ENCODE measurements at places on chromosomes 7 and 10. TPM values are rescaled to one million over a fixed set of nuclear protein-coding genes. Genes with fewer than 3 reads are reported as not detected.

- no peak for DNase-seq
Observed at GRCh38 chr10:103980288-103980906, 13.5 kb downstream of the SLK start.

GRCh38 chr10:49398000-49398861 lies 2.3 kb upstream of the DRGX start:
- DNase-seq, result peak; percentile 61

DNA sequence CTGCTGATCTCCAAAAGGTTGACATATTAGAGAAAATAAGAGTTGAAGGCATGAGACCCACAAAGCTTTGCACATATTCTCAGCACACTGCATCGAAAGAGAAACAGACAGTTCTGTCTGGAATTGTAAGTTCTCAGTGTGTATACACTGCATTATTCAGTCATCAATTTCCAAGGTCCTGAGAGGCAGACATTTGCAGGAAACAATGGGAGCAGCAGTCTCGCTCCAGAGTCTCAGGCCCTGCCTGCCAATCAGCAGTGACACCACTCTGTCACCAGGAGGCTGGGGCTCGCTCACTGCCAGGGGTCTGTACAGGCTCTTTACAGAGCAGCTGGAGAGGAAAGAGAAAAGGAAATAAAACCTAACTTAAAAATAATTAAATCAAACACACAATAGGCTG lies 36.3 kb downstream of the JAZF1 start:
- peak; percentile 52 for DNase-seq

- no peak for DNase-seq
Observed at GRCh38 chr7:12655161-12655560, 32.3 kb upstream of the ARL4A start.

- DNase-seq, result no peak
Observed at GRCh38 chr10:59711871-59712494, 2.3 kb upstream of the SLC16A9 start.

- no peak for DNase-seq
Observed at GRCh38 chr7:137933270-137934017, 68.4 kb downstream of the CREB3L2 start.

DNA sequence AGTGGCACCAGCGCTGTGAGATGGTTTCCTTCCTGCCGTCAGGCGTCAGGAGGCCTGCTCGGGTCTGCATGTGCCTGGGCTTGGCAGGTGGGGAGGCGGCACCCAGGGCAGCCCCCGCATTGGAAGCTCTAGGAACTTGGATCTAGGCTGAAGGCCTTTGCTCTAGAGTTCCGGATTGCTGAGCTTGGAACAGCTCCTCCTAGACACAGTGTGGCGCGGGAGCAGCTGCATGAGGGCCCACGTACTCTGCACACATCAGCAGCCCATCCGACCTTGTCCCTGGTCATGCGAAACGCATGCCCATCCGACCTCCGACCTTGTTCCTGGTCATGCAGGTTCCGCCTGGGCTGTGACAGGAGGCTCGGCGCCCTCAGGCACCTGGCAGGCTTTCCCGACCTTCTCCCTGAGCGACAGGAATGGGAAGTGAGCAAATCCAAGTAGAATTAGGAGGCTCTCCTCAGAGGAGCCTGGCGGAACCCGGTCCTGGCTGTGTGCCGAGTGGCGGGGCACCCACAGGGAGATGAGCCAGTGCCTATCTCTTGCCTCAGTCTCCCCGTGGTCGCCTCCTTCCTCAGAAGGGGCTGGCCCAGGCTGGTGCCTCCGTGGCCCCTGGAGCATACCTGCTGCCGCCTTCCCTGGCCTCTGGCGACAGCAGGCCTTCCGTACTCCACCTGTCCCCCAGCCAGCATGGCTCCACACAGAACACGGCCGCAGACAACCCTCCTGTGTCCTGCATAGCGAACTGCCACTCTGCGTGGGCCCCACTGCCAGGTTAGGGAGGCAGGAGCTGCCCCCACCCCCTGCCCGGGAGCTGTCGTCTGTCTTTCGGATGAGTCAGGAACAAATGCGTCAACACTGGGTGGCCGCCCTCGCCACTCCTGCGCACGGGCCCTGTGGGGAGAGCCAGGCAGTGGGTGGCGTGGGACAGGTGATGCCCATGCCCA lies 12.0 kb downstream of the GET4 start:
- no peak for DNase-seq

- DNase-seq, result no peak
Observed at GRCh38 chr7:158655931-158656441, 48.6 kb downstream of the NCAPG2 start.

- DNase-seq, result no peak
Observed at GRCh38 chr10:68142761-68143160, 33.5 kb downstream of the MYPN start.

GRCh38 chr10:58622246-58622645 lies 109.6 kb downstream of the BICC1 start:
- DNase-seq, result no peak

GRCh38 chr10:1115607-1115955 lies 59.4 kb downstream of the WDR37 start:
- no peak for DNase-seq

- DNase-seq, result no peak
Observed at GRCh38 chr10:119395280-119396007, 147.1 kb downstream of the RGS10 start.

DNA sequence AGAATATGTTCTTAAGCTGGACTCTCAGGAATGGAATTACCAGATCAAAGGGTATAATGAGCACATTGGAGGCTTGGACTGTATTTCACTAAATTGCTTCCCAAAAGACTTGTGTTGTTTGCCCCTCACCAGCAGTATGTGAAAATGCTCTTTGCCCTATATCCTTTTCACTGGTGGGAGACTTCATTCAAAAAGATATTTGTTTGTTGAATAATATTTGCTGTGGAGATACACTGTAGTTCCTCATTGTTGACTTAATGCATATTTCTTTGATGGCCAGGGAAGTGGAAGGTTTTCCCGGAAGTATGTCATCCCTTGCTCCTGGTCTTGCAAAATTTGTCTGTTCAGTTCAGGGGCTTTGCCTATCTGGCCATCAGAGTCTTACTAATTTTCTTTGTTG lies 19.4 kb downstream of the GSTO2 start:
- no peak for DNase-seq

- DNase-seq, result no peak
Observed at GRCh38 chr7:44064791-44065430, 456 bp downstream of the PGAM2 start.

- no peak for DNase-seq
Observed at GRCh38 chr7:146542101-146542500, 425.5 kb downstream of the CNTNAP2 start.

- DNase-seq, result no peak
Observed at GRCh38 chr7:49766966-49767365, 6.5 kb upstream of the VWC2 start.

DNA sequence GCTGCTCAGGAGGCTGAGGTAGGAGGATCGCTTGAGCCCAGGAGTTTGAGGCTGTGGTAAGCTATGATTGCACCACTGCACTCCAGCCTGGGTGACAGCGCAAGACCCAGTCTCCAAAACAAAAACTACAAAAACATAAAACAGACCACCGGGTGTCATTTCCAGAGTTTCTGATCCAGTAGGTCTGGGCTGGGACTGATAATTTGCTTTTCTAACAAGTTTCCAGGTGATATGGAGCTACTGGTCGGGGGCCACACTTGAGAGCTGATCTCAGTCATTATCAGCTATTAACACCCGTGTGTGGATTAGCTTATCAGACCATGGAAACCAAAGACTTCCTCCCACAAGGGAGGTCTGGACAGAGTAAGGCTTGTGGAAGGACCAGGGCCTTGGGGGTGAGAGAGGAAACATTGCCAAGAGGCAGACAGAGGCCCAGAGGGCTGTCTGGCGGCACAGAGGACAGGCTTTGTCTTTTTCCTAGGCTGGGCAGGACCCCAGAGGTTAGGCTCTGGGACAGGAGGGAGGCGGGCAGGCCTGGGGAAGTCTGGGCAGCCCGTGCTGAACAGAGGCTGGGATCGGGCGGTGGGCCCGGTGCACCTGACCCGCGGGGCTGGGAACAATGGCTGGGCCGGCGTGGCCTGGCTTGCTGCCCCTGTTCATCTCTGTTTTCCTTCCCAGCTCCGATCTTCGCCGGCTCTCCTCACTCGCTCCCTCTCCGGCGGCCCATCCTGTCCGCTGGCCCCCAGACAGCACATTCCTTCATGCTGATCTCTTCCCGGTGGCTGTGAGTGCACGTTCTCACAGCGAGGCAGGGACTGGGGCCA lies 25.2 kb downstream of the TMEM270 start:
- no peak for DNase-seq

SAMD8 gene
- total RNA-seq, result 16.9 TPM

SLC39A12 gene
- total RNA-seq, result not detected

MBL2 gene
- not detected for total RNA-seq

HKDC1 gene
- not detected for total RNA-seq

ADAMTS14 gene
- 0.30 TPM for total RNA-seq

PPP1R3C gene
- 3.6 TPM for total RNA-seq

All from neural crest cell (in vitro differentiated cells).